ENCODE measurements at places on chromosomes 3 and 15.

- no peak for DNase-seq
Measured at GRCh38 chr3:53079147-53079546, 33.3 kb upstream of the SFMBT1 start.

GRCh38 chr3:77468626-77469020, 428.7 kb downstream of the ROBO2 start:
- DNase-seq, result no peak

- peak; percentile 49 for DNase-seq
Measured at GRCh38 chr3:28252001-28252431, 10.6 kb downstream of the CMC1 start.

- DNase-seq, result no peak
Measured at GRCh38 chr3:41715376-41715775, 246.5 kb downstream of the ULK4 start.

DNA sequence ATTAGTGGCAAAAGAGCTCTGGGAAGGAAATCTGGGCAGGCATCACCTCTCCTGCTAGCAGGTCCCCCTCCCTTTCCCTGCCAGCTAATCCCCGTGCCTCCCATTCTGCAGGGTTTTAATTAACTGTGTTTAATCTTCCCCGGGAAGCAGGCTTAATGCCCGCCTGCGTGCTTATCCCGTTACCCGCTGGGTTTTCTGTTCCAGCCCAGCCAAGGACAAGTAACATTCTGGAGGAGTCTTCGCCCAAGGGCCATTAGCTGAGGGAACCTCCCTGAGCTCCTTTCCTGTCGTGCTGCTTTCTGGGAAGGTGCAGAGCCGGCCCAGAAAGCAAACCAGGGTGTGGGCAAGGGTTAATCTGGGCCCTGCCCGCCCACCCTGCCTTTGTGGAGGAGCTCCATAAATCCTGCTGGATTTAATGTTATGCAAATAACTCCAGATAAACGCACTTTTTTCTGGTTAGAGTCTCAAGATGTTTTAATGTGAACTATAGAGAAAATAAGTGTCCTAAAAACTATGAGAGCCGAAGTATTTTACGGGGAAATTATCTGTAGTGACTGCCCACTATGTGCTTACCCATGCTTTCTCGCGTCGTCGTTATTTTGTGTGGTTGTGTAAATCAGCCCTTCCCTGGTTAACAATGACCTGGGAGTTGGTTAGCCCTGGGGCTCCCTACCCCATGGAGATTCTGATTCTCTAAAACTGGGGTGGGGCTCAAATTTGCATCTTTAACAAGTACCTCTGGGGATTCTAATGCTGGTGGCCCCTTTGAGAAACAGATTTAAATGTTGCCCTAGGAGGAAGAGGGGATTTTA, 25.9 kb downstream of the TRIM71 start:
- no peak for DNase-seq

Measured in CD4-positive, alpha-beta T cell treated with Interleukin-2 at 100 ng/mL for 4 hours (primary cell).